ENCODE measurements at places on chromosomes 6 and 20.

- DNase-seq = peak; percentile 68
Measured at GRCh38 chr6:7138921-7139358, 31.2 kb downstream of the RREB1 start.

DNA sequence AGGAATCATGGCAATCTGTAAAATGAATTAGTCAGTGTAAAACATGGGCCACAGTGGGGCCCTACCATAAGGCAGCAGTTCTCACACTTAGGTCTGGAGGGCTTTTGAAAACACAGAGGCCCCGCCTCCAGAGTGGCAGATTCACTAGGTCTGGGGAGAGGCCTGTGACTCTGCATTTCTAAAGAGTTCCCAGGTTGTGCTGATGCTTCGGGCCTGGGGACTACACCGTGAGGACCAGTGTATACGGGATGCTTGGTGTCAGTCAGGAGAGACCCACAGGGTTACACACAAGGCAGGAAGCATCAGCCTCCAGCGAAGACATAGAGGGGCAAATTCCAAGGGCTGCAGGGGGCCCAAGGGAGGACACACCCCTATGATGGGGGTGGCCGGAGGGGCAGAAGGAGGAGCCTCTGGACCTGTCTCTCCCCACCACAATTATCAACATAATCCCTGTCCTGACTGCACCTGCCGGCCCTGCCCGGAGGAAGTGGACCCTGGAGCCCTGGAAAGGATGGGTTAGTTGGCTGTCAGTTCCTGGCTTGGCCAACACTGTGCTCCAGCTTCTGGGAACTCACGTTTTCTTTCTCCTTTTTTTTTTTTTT, 46.7 kb downstream of the FGD2 start:
- DNase-seq = no peak

- DNase-seq = no peak
Measured at GRCh38 chr6:21952367-21952766, 344.5 kb downstream of the PRL start.

- DNase-seq = no peak
Measured at GRCh38 chr6:161947371-161947770, 673.5 kb upstream of the AGPAT4 start.

GRCh38 chr6:43858161-43859153, 88.4 kb downstream of the VEGFA start:
- DNase-seq = no peak

- DNase-seq = no peak
Measured at GRCh38 chr6:50966532-50966931, 147.9 kb downstream of the TFAP2B start.

DNA sequence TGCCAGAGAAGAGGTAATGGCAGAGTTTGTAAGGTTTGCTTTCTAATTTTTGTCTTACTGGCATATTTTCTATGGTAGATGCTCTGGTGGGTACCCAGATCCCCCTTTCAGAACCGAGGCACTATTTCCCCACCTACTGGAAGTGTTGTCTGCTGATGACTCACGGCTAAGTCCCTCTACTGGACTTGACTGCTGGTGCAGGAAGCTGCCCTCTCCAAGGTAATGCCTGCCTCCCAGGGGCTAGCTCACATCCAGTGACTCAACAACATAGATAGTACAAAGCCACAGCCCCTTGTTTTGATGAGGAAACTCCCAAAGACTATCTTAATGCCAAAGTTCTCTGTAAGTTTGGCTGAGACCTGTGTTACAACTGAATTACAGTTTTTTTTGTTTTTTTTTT, 285.4 kb upstream of the FLRT3 start:
- DNase-seq = no peak

- DNase-seq = no peak
Measured at GRCh38 chr20:53660947-53661381, 67.3 kb upstream of the ZNF217 start.

DNA sequence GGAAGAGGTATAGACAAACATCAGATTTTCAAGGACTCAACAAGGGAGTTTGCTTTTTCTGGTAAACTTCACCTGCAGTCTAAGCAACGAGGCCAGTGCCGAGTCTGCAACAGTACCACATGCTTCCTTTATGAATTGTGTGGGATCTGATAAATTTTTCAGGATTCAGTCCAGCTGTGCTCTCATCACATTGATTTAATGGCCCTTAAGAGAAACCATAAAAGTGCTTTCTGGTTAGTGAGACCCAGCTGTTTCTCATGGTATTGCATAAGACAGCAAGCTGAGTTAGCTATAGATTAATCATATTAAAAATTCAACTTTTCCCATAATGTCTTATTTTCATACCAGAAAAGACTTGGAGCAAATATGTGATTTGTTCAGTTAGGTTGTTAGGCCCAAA, 291.4 kb downstream of the CENPW start:
- no peak for DNase-seq

- no peak for DNase-seq
Measured at GRCh38 chr6:126429866-126430265, 90.0 kb downstream of the CENPW start.

GRCh38 chr6:50116390-50116789, 66.7 kb upstream of the DEFB112 start:
- DNase-seq = peak; percentile 86

DNA sequence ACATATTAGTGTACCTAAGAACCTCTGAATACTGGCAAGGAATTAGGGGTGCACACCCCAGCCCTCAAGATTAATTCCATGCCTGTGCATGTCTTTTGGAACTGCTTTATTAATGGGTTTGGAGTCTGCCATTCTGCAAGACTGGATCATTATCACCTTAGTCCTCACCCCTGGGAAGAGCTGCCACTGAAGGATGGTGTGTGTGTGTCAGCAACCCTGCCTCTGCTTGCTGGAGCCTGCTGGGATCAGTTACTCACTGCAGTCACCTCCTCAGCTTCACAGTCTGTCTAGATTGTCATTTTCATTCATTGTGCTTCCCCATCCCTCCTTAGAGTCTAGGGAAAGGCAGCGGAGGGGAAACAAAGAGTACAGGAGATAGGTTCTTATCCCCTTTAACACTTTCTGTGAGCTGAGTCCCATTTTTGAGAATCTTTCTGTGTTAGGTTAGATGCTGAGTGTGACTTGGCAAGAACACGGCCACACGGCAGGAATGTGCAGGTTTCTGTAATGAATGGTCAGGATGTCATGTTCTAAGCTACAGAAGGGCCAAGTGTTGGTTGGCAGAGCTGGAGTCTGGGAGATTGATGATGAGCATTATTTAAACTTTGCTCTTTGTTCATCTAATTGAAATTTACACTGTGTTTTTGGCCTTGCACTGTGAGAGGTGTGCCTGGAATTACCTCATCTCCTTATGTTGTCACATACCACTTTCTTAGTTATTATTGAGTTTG, 21.1 kb downstream of the GHRH start:
- no peak for DNase-seq

DNA sequence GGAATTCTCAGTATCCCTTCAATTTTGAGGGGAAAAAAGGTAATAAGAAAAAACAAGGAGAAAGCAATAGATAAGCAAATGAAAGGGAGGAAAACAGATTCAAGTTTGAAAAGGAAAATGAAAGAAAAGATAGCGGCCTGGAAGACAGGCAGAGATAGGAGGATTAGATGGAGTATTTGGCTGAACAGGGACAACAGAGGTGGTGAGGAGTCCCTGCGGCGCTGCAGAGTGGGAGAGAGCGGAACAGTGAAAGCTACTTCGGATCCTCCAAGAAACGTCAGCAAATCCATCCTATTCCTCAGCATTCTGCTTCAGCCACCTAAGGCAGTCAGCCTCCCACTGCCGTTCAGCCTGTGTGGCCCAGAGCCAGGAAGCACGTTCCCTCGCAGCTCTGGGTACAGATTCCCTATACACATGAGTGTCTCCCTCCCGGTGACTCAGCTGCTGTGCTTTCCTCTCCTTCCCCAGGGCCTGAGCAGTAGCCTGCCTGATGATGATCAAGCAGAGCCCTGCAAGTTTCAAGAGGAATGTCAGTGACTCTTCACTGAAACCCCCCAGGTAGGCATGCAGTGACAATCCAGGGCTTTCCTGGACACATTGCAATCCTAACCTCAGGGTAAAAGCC, 43.4 kb upstream of the CDYL start:
- DNase-seq = peak; percentile 16

DNA sequence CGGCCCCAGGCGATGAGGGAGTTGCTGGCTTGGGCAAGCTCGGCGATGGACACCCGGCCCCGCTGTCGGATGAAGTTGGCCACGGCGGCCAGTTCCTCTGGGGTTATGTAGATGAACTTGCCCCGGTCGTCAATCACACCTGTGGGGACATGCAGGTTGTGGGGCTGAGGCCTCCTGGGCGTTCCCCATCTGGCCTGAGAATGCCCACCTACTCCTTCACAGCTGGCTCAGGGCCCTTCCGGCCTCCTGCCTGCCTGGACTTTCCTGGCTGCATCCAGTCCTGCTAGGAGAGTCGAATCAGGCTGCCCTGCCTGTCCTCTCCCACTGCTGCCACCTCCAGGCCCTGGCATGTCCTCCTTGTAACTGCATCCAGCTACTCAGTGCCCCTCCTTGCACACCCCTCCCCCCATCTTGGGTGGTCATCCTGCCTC, 13.8 kb downstream of the DDRGK1 start:
- DNase-seq = no peak

DNA sequence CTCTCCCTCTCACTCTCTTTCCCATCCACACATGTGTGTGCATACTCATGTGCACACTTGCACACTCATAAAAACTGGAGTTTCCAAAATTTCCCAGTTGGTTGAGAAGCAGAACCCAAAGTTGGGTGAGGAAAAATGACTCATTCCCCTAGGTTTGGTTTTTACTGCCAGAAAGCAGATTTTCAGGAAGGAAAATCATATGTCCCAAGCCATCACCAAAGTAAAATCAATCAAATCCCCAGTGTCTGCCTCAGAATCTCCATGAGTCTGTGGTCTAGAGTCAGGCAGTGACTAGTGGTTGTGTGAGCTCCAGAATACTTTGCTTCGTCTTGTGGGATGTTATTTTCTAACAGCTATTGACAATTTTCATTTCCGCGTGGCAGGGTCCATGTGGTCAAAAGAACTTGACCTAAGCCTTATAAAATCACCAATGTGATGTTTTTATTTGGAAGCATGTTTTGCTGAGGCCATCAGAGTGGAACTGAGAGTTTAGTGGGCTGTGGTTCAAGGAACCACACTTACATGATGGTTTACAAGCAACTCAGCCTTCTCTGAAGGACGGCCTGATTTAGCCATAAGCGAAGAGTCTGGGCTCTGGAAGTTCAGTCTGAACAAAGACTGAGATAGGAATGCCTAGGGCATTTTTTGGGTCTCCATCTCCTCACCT, 81.9 kb upstream of the CCN6 start:
- DNase-seq = no peak

DNA sequence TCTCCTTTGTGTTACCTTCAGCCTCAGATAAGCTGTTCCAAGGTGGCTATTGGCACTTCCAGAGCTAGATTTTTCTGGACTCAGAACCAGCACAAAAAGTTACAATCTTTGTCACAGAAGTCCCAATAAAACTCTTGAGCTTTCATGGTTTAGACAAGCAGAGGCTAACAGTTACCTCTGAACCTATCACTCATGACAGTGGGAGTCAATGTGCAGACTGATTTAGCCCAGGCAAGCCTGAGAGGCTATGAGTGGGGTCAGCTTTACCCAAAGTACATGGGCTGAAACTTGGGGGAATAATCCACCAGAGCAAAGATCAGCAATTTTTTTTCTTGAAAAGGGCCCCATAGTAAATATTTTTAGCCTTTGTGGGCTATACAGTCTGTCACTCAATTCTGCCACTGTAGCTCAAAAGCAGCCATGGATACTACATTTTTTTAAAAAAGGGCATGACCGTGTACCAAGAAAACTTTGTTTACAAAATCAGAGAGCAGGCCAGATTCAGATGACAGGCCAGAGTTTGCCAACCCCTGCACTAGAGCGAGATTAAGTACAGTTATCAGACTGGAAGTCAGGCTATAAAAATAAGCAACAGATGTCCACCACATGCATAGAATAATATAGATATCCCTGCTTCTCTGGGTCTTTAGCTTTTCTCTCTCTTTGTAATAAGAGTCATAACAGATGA, 20.0 kb downstream of the CCN2 start:
- DNase-seq = no peak

DNA sequence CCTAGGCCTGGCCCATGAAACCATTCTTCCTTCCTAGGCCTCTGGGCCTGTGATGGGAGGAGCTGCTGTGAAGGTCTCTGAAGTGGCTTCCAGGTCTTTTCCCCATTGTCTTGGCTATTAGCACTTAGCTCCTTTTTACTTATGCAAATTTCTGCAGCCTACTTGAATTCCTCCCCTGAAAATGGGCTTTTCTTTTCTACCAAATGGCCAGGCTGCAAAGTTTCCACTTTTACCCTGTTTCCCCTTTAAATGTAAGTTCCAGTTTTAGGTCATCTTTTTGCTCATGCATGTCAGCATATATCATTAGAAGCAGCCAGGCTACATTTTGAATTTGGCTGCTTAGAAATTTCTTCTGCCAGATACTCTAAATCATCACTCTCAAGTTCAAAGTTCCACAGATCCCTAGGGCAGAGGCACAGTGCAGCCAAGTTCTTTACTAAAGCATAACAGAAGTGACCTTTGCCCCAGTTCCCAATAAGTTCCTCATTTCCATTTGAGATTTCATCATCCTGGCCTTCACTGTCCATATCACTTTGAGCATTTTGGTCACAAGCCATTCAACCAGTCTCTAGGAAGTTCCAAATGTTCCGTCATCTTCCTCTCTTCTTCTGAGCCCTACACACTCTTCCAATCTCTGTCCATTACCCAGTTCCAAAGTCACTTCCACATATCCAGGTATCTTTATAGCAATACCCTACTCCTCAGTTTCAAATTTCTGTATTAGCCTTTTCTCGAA, 71.9 kb downstream of the TBC1D7 start:
- DNase-seq = no peak

GRCh38 chr6:134007077-134007476, 45.3 kb downstream of the SLC2A12 start:
- DNase-seq = peak; percentile 89

- peak; percentile 91 for DNase-seq
Measured at GRCh38 chr20:19114410-19114809, 98.0 kb upstream of the SLC24A3 start.

- no peak for DNase-seq
Measured at GRCh38 chr20:5033566-5033965, 32.3 kb upstream of the SLC23A2 start.

- no peak for DNase-seq
Measured at GRCh38 chr6:37365791-37366190, 12.0 kb downstream of the RNF8 start.

GRCh38 chr6:4155848-4156466, 20.6 kb upstream of the ECI2 start:
- DNase-seq = peak; percentile 60

DNA sequence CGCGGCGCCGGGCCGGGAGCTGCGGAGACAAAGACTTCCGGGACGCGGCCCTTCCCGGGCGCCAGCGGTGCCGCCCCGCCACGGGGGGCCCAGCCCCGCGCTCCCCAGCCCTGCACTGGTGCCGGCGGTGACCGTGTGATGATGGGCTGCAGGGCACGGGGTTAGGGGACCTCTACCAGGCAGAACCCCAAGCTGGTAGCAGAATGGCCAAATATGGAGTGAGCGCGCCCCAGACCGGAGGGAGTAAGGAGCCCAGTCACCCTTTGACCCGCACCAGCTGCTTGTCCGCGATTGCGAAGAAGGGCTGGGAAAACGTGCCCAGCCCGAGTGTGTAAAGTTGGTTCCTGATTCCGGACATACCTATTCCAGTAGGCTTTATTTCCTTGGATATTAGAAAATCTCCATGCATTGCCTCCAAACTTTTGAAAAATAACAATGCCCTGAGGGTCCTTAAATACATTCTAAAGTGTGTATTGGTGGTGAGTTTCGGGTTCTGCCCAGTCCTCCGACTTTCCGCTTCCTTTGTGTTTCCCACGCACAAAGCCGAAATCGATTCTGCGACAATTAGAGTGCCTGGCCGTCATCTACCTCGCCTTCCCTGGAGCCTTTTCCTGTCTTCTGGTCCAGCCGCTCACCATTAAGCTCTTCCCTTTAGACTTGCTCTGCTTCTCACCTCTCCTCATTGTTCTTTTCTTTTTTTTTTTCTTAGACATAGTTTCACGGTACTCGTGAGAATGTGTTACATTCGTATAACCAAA, 1.1 kb downstream of the ABRACL start:
- peak; percentile 45 for DNase-seq
